CD4-positive, alpha-beta T cell treated with Interleukin-15 for 4 hours (primary cell): ENCODE measurements at places on chromosomes 3 and 15.

GRCh38 chr15:78341057-78341987 lies 1.2 kb downstream of the CRABP1 start:
- DNase-seq = no peak

- no peak for DNase-seq
Measured at GRCh38 chr15:101307897-101308603, 13.0 kb upstream of the SNRPA1 start.

DNA sequence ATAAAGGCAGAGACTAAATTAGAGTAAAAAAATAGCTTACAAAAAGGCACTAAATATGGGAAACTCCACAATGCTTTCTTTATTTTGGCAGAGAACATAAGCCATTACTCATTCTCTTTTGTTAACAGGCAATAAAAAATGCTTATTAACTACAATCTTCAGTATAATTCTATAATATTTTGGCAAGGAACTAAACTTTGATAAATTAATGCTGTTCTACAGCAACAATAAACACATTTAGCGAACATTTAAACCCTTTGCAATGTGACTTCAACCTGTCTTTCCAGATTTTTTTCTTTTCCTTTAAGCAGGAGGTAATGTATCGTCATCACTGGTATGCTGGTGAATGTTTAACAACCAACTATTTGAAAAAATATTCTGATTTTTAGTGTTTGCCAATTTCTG lies 42.2 kb upstream of the POU1F1 start:
- no peak for DNase-seq

DNA sequence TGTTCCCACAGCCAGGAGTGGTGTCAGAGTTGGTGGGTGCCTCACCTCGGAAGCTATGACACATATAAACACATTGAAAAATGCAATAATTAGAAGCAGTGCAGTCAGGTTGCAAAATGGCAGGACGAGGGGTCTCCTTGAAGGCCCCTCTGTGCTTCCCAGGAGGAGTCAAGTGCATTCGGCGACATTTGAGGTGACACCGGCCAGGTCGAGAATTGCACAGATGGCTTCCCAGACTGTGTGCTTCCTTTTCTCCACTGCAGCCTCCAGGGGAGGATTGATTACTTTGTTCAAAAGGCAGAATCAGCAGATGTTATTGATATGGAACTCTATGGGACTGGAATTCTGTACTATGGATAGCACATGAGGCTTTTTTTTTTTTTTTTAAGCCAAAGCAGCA lies 163.2 kb downstream of the MINAR1 start:
- DNase-seq = no peak

GRCh38 chr15:58407236-58407775 lies 24.5 kb upstream of the LIPC start:
- DNase-seq = no peak

- no peak for DNase-seq
Measured at GRCh38 chr3:144229953-144230352, 258.3 kb downstream of the DIPK2A start.

GRCh38 chr3:35673017-35673416 lies 33.7 kb downstream of the ARPP21 start:
- DNase-seq = no peak

GRCh38 chr15:74421302-74422245 lies 12.2 kb downstream of the SEMA7A start:
- DNase-seq = no peak

DNA sequence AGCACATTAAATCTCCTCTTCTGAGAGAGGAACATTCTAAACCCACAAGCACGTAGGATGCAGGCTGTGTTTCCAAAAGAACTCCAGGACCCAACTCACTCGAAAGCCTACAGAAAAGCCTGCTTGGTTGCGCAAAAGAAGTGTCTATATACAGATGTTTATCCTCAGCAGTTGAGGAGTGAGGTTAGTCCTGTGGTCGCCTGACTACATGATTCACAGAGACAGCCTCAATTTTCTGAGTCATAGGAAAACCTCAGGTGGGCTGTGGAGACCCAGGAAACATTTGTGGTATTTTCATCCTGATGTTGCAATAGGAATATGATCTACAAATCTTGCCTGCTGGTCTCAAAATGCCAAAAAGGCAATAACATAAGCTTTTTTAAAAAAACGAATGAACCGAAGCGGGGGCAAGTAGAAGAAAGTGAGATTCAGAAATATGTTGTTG lies 183.8 kb upstream of the THRB start:
- no peak for DNase-seq

DNA sequence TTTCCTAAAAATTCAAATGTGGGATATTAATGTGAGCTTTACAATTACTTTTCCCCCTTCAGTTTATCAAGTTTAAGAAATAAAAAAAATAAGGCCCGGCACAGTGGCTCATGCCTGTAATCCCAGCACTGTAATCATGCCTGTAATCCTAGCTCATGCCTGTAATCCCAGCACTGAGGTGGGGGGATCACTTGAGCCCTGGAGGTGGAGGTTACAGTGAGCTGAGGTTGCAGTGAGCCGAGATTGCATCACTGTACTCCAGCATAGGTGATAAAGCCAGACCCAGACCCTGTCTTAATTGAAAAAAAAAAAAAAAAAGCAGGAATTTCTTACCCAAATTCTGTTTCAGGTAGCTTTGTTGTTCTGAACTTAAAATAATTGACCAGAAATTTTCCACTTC lies 17.9 kb downstream of the ATP6V1A start:
- DNase-seq = no peak

DNA sequence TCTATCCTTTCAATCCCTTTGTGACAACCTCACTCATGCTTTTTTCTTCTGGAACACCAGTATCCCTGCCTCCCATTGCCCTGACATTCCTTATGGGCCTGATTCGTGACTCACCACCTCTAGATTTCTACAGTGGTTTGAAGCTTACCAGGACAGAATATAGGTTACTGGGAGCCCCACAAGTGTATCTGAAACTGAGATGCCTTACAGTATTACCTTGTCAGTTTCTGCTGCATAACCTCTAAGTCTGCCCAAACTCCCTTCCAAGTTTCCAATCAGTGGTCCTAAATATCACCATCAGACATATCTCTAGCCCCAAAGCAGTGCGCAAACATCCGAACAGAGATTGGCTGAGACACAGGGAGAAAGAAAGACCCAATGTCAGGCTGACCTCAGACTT lies 5.6 kb downstream of the CPB1 start:
- DNase-seq = no peak

DNA sequence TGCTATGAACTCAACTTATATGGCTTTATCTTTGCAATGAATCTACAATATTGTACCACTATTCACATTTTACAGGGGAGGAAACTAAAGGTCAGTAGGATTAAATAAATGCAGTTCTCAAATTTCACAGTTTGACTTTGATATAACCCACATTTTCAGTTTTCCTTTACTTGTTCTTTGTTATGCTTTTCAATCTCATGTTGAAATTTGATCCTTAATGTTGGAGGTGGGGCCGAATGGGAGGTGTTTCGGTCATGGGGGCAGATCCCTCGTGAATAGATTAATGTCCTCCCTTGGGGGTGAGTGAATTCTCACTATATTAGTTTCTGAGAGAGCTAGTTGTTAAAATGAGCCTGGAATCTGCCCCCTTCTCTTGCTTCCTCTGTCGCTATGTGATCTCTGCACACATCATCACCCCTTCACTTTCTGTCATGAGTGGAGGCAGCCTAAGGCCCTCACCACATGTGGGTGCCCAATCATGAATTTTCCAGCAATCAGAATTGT lies 44.7 kb downstream of the CD200 start:
- no peak for DNase-seq

DNA sequence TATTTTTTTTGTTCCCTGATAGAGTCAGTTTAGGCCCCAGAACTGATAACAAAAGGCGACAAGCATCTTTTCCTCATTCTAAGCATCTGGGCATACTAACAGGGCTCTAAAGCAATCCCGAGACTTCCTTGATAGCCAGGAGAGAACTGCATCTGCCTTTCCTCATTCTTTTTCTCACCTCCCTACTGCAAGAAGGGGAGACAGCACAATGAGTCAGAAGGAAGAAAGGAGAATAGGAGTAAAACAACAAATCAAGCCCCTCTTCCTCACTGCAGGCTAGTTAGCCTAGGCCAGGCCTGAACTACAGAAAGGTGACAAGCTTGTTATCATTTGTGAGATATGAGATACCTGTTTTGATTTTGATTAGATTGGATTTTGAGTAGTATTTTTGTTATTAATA lies 97.9 kb downstream of the NAALADL2 start:
- DNase-seq = no peak

- no peak for DNase-seq
Measured at GRCh38 chr3:189794518-189794917, 163.3 kb downstream of the TP63 start.

DNA sequence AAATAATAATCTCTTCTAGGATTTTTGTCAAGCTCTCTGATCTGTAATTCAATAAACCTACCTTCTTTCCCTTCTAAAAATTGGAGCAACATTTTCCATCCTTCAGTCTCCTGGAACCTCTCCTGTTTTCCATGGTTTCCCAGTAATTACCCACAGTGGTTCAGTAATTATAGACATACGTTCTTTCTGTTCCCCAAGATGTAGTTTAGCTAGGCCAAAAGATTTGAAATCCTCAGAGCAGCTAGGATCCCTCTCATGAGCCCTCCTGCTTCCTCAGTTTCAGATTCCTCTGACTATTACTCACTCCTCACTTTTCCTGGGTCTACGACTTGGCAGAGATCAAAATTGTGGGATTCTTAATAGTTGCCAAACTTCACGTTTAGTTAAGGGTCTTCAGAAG lies 76.9 kb upstream of the IGSF10 start:
- DNase-seq = no peak

GRCh38 chr3:143977341-143978262 lies 6.0 kb downstream of the DIPK2A start:
- no peak for DNase-seq

GRCh38 chr15:63436872-63437375 lies 55.3 kb upstream of the CA12 start:
- peak; percentile 56 for DNase-seq

GRCh38 chr15:64430000-64430735 lies 30.2 kb upstream of the ZNF609 start:
- DNase-seq = peak; percentile 56

DNA sequence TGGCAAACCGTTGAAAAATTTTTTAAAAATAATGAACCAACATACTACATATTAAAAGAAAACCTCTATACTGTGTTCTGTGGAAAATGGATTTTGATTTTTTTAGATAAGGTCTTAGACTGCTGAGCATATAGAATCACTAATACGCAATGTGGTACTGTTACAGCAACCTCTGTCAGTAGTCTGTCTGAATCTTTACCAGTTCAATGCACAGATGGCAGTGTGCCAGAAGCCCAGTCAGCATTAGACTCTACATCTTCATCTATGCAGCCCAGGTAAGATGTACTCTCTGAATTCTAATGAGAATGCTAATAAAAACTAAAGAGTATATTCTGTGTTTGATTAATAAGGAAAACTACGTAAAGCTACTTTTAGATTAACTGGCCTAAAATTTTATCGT lies 31.3 kb upstream of the FAH start:
- no peak for DNase-seq
